ENCODE measurements at places on chromosomes 11 and 22. TPM values are rescaled to one million over a fixed set of nuclear protein-coding genes. Genes with fewer than 3 reads are reported as not detected.

Gene DEFB131B
- not detected for total RNA-seq

Gene DCHS1
- total RNA-seq: 3.0 TPM

DNA sequence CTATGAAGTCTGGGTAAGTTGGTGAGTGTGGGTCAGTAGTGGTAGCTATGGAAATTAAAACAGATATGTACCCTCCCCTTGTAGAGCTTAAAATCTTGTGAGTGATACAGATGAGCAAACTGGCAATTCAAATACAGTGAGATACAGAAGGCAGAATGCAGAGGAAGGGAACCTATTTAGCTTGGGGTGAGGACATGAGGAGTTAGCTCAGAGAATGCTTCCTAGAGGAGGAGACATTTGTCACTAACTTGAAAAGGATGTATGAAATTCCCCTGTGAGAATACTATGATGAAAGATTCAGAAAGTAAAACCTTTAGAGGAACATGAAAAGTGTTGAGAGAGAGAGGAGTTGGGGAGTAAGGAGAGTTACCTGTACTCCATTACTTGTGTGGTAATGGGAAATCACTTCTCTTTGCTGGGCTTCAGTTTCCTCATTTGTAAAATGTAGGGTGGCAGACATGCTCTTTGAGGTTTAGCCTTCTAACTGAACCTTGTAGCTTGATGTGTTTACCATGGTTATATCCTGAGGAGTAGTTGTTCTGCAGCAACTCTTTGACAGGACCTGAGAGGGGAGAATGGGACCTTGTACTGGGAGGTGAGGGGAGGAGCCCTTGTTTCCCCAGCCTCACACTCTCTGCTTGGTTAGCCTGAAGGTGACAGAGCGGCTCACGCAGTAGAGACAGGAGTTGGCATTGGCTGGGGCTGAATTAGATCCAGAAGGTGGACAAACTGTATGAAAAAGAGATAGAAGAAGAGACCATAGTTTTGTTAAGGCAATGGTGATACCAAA, 17.9 kb downstream of the SWAP70 start:
- DNase-seq: no peak

DNA sequence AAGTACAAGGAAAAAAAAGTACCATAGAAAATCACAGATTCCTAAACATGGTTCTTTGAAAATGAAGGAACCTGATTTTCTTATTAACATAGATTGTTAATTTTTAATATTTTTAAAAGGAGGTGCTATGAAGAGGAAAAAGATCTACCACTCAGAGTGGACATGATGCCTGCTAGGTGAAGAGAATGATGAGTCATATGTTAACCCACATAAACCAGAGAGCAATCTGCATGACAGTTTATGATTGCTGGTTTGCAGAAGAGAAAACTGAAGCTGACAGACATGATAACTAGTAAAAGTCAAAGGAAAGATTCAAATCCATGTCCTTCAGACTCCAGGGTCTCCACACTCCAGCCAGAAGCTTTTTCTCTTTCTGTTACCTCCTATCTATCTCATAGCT, 1231.7 kb downstream of the LRRC4C start:
- no peak for DNase-seq

DNA sequence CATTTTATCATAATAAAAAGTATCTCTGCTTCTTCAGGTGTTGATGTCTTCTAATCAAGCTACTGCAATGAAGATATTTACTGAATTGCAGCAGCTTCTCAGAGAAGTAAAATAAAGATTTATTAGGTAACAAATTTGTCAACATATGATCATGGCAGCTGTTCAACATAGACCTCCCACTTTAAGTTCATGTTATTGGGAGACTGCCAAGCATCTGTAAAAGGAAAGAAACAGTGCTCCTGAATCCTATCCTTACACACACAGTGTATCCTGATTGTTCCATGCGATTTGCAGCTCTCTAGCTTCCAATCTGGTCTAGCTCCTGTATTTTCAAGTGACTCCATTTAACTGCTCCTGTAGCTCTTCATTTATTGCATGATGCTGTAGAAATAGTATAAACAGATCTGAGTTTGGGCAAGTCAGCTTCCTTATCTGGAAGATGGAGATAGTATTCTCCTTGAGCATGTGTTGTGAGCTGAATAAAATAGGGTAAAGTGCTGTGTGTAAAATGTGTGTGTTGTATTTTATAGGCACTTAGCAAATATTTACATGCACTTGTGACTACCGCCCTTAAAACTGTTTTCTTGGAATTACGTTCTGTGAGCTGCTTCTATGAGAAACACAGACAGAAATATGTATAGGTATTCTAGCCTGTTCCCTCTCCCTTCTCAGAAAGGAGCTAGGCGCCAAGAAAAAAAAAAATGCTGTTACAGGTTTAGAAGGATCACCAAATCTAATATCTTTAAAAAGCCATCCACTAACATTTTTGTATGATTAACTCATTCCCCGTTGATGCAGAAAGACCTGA, 290.6 kb downstream of the JRKL start:
- no peak for DNase-seq

- DNase-seq: no peak
These were observed 15.9 kb downstream of the MOGAT2 start for GRCh38 chr11:75733431-75734107.

Measured in esophagus squamous epithelium (tissue), 5 donors.